ENCODE measurements at places on chromosomes 2 and 18. TPM values are rescaled to one million over a fixed set of nuclear protein-coding genes. Genes with fewer than 3 reads are reported as not detected.

- no peaks in the 10 kb centered on the region for H3K27me3 ChIP-seq
- no peaks in the 10 kb centered on the region for H3K36me3 ChIP-seq
- no peak overlapping the region for H3K27ac ChIP-seq
These were observed 276.1 kb downstream of the RIT2 start for GRCh38 chr18:42839408-42839807.

Gene CCDC68
- 0.34 TPM for total RNA-seq

DNA sequence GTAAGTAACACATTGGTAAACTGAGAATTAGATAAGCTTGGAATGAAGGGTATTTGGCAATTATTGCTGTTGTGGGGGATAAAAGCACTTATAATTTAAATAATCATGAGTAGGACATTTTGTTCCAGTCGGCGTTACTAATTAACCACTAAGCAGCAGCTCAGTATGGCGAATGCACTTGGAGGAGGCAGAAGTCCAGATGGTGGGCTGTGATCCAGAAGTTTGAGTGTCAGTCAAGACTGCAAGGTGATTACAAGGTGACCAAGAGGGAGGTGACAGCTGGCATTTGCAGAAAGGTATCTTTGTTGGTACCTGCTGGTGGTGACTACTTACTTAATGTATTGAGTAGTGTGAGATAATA is 643.6 kb upstream of the FAM98A start:
- no peak overlapping the region for H3K4me3 ChIP-seq
- no peak for DNase-seq
- H3K27me3 ChIP-seq, result no peaks in the 10 kb centered on the region

- H3K27ac ChIP-seq, result no peak overlapping the region
- H3K4me3 ChIP-seq, result no peak overlapping the region
- no peaks in the 10 kb centered on the region for H3K36me3 ChIP-seq
- DNase-seq, result no peak
These were observed 29.6 kb downstream of the CYBRD1 start for GRCh38 chr2:171551836-171552235.

- H3K4me3 ChIP-seq, result no peak overlapping the region
- peaks cover 25% of the 10 kb centered on the region for H3K4me1 ChIP-seq
- no peaks in the 10 kb centered on the region for H3K27me3 ChIP-seq
- no peaks in the 10 kb centered on the region for H3K36me3 ChIP-seq
- DNase-seq, result no peak
These were observed 33.4 kb upstream of the ATP8B1 start for GRCh38 chr18:57836557-57836956.

GRCh38 chr2:21772624-21773023 is 648.9 kb downstream of the TDRD15 start:
- H3K27ac ChIP-seq, result no peak overlapping the region
- H3K4me1 ChIP-seq, result no peaks in the 10 kb centered on the region
- H3K27me3 ChIP-seq, result no peaks in the 10 kb centered on the region
- no peak for DNase-seq
- H3K36me3 ChIP-seq, result no peaks in the 10 kb centered on the region

- H3K27ac ChIP-seq, result peak overlapping the region; percentile 64
- peaks cover 7% of the 10 kb centered on the region for H3K36me3 ChIP-seq
- H3K4me3 ChIP-seq, result peak overlapping the region; percentile 23
- DNase-seq, result peak; percentile 7
- no peaks in the 10 kb centered on the region for H3K27me3 ChIP-seq
- H3K4me1 ChIP-seq, result peaks cover 12% of the 10 kb centered on the region
These were observed 61.1 kb upstream of the ACYP2 start for GRCh38 chr2:54054271-54054670.

GRCh38 chr2:30147715-30148610 is 1.2 kb downstream of the YPEL5 start:
- no peaks in the 10 kb centered on the region for H3K27me3 ChIP-seq
- peaks cover 48% of the 10 kb centered on the region for H3K4me1 ChIP-seq
- H3K36me3 ChIP-seq, result peaks cover 6% of the 10 kb centered on the region
- peak overlapping the region; percentile 59 for H3K4me3 ChIP-seq
- peak; percentile 88 for DNase-seq

- no peak overlapping the region for H3K27ac ChIP-seq
- no peak for DNase-seq
- H3K36me3 ChIP-seq, result no peaks in the 10 kb centered on the region
- no peak overlapping the region for H3K4me3 ChIP-seq
- H3K4me1 ChIP-seq, result no peaks in the 10 kb centered on the region
These were observed 467.7 kb downstream of the EPHA4 start for GRCh38 chr2:221104361-221104811.

DNA sequence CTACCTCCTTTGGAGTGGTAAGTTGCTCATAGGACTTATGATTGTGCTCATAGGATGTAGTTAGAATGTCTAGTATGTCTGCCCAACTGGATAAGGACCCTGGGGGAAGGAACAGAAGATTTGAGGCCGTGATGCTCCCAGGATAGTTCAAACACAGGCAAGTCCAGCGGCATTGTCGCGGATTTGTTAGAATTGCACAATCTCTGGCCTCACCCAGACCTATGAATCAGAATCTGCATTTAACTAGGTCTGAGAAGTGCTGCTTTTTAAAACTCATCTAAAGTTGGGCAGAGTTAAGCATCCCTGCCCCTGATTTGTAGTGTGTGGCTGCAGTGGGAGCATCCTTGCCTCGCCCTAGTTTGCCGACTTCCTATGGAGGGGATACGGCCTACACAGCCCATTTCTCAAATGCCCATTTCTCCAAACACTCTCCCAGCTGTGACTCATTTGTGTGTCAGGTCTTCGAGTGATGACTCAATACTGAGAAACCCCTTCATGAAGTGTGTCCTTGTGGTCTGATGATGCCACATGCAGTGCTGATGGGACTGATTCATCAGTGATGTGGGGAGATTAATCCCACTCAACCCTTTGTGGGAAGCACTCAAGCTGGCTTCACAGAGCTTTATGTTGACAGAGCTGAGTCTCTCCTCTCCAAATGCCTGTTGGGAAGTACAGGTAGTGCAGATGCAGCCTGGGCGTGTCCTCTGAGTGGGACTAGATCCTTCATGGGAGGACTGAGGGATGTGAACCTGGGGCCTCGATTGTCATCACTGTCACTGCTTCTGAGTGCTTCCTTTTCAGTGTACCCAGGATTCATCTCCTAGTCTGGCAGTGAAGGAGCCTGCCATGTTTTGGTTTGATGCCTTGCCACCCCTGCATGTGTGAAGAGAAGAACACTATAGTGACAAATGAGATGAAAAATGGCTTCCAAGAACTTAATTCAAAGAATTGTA is 18.7 kb downstream of the SMIM21 start:
- H3K4me3 ChIP-seq, result no peak overlapping the region
- no peaks in the 10 kb centered on the region for H3K36me3 ChIP-seq
- no peak for DNase-seq
- no peaks in the 10 kb centered on the region for H3K27me3 ChIP-seq
- H3K27ac ChIP-seq, result no peak overlapping the region

DNA sequence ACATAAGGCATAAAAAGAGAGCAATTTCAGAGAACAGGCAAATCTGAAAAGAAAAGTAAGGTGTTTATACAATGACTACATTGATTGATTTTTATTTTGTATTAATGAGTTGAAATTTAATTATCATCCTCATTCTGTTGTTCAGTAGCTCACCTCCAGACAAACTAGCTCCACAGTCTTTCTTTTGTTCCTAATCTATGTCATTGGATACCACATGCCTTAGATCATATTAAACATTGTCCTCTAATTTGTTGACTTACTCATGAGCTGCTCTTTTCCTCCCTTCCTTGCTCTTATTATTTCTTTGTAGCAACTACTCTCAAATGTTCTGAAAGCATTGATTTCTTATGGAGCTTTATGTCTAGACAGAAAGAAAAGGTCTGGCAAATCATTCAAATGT is 185.5 kb upstream of the ZSWIM2 start:
- no peak overlapping the region for H3K4me3 ChIP-seq
- H3K27ac ChIP-seq, result no peak overlapping the region
- no peak for DNase-seq
- H3K27me3 ChIP-seq, result no peaks in the 10 kb centered on the region
- no peaks in the 10 kb centered on the region for H3K4me1 ChIP-seq
- no peaks in the 10 kb centered on the region for H3K36me3 ChIP-seq

DNA sequence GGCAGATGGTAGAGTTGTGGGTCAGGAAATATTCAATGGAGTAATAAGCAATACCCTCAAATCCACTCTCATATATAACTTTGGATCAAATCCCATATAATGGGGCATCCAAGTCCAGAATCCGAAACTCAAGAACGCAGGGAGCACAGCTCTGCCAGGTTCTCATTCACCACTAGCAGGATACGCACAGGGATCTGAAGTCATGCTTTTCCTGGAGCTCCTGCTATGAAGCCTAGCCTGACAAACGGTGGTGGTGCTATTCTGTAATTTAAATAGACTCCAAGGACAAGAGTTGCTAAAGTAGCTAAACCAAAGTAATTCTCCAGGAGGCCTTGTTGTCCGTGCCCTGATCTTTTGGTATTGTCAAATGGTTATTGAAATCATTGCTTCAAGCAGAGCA is 264.8 kb downstream of the SLC8A1 start:
- H3K27me3 ChIP-seq, result no peaks in the 10 kb centered on the region
- no peaks in the 10 kb centered on the region for H3K36me3 ChIP-seq
- no peak overlapping the region for H3K4me3 ChIP-seq
- DNase-seq, result no peak
- H3K27ac ChIP-seq, result no peak overlapping the region

- no peaks in the 10 kb centered on the region for H3K27me3 ChIP-seq
- DNase-seq, result no peak
- no peak overlapping the region for H3K4me3 ChIP-seq
- H3K36me3 ChIP-seq, result no peaks in the 10 kb centered on the region
- H3K4me1 ChIP-seq, result no peaks in the 10 kb centered on the region
- H3K27ac ChIP-seq, result no peak overlapping the region
These were observed 510.6 kb downstream of the CPS1 start for GRCh38 chr2:211067029-211067428.

GRCh38 chr2:215751200-215751910 is 262.0 kb downstream of the MREG start:
- H3K4me3 ChIP-seq, result no peak overlapping the region
- no peaks in the 10 kb centered on the region for H3K36me3 ChIP-seq
- no peaks in the 10 kb centered on the region for H3K27me3 ChIP-seq

GRCh38 chr2:105895990-105896764 is 151.5 kb downstream of the NCK2 start:
- peaks cover 39% of the 10 kb centered on the region for H3K36me3 ChIP-seq
- H3K4me3 ChIP-seq, result no peak overlapping the region
- no peaks in the 10 kb centered on the region for H3K27me3 ChIP-seq
- no peaks in the 10 kb centered on the region for H3K4me1 ChIP-seq
- no peak for DNase-seq

DNA sequence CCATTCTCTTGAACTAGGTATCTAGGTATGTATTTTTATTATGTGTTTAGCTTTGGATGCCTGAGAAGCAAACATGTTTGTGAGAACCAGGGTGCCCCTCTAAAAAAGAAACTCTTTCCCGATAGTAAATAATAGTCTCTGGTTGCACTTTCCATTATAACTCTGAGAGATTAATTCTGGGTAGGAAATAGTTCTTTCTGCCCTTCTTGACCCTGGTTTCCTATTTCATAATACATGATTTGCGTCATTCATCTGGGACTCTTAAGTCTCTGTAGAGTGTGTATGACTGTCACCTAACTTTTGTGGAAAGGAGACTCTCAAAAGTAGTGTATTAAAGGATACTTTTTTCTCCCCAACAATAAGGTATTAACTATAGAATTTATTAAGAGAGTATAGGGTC is 31.5 kb downstream of the ACSL3 start:
- no peak for DNase-seq
- no peaks in the 10 kb centered on the region for H3K36me3 ChIP-seq
- H3K4me3 ChIP-seq, result no peak overlapping the region
- no peak overlapping the region for H3K27ac ChIP-seq
- no peaks in the 10 kb centered on the region for H3K27me3 ChIP-seq

- no peaks in the 10 kb centered on the region for H3K4me1 ChIP-seq
- no peaks in the 10 kb centered on the region for H3K27me3 ChIP-seq
- H3K4me3 ChIP-seq, result no peak overlapping the region
- H3K27ac ChIP-seq, result no peak overlapping the region
- H3K36me3 ChIP-seq, result no peaks in the 10 kb centered on the region
- no peak for DNase-seq
These were observed 710.0 kb downstream of the LRRTM4 start for GRCh38 chr2:76812156-76812555.

DNA sequence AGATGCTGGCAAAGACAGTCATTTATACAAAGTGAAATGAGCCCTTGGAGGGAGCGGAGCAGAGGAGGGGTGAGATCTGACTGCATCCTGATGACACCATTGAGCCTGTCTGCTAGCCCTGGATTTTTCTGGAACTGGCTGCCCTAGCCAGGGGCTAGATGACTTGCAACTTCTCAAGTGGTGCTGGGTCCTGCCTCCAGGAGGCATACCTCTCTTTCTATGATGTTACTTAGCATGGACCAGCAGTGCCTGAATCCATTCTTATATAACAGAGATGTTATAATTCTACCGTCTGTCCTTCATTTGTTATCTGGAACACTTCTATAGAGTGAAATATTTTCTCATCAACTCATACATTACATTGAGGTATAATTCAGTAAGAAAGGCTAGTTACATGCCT is 8.5 kb upstream of the TWIST2 start:
- H3K4me1 ChIP-seq, result no peaks in the 10 kb centered on the region
- no peaks in the 10 kb centered on the region for H3K36me3 ChIP-seq
- no peaks in the 10 kb centered on the region for H3K27me3 ChIP-seq
- no peak overlapping the region for H3K4me3 ChIP-seq
- no peak for DNase-seq

DNA sequence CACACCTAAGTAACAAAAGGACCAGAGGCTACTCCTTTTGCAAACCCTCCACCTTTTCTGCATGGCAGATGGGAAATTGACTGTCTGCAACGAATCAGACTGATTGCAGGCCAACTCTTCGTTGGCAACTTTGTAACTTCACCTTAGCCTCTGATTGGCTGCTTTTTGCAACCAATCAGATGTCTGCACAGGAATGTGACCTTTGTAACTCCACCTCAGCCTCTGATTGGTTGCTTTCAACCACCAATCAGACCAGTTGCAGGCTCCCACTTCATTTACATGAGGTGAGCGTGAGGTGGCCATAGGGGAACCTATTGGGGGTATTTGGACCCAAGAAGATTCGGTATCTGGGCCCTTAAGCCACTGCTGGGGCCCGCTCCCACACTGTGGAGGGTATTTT is 209.0 kb downstream of the EN1 start:
- H3K4me3 ChIP-seq, result no peak overlapping the region
- no peak for DNase-seq
- no peak overlapping the region for H3K27ac ChIP-seq
- H3K4me1 ChIP-seq, result no peaks in the 10 kb centered on the region
- H3K27me3 ChIP-seq, result no peaks in the 10 kb centered on the region

Gene SCN7A
- total RNA-seq, result not detected

Gene TTC31
- total RNA-seq, result 72.3 TPM

Gene CCDC85A
- not detected for total RNA-seq

Data from B cell (primary cell).